Glomerular endothelial cell (primary cell): ENCODE measurements at places on chromosomes 16 and 17.

- no peak for DNase-seq
These were observed 113.0 kb downstream of the RBFOX3 start for GRCh38 chr17:79497777-79498348.

DNA sequence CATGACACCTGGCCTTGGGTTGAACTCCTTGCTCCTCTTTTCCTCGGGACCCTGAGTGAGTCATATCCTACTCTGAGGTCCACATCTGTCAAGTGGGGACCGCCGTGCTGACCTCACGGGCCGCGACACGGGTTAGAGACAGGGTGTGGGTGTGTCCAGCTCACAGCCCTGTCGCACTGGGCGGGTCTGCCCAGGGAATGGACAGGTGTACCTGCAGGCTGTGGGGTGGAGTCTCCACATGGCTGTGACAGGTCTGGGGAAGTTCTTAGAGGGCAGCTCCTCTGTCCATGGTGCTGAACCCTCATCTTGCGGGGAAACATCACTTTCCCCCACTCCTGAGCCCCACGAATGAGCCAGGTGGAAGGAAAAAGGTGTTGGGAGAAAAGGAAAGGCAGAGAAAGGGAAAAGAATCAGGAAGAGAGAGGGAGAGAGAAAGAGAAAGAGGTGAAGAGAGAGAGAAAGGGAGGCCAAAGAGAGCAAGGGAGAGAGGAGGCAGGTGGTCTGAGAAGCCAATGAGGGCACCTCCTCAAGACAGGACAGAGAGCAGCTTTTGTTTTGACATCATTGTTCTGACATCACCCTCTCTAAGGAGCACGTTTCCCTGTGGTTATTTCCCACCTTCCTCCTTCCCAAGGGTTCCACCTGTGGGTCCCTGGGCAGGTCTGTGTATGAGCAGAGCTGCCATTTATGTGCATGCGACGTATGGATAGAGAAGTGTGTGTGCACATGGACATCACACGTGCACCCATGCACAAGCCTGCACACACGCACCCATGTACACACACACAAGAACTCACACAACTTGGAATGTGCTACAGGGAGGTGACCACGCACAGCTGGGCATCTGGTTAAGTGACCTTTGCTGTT, 32.6 kb upstream of the CBFA2T3 start:
- DNase-seq, result no peak

DNA sequence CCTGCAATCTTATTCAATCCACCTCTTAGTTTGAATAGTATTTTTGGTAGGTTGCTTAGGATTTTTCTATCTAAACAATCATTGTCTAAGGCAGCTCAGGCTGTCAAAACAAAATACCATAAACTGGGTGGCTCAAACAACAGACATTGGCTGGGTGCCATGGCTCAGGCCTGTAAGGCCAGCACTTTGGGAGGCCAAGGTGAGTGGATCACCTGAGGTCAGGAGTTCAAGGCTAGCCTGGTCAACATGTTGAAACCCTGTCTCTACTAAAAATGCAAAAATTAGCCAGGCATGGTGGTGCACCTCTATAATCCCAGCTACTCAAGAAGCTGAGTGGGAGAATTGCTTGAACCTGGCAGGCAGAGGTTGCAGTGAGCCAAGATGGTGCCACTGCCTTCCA, 126.7 kb downstream of the CYLD start:
- no peak for DNase-seq

DNA sequence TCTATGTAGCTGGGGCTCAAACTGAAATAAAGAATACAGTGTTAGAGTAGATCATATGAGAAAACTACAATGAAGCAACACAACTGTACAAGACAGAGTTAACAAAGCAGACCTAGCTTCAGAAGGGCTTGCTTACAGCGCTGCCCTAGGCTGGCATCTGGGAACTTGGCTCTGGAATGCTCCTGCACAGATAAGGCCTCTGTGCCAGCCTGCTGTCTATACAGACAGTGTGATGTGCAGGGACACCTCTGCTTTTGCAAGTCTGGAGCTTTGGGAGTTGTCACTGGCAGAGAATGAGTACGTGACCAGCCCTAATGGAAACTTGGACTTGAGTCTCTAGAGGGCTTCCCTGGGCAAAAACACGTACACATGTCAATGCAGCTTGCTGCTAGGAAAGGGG, 32.1 kb upstream of the SLC38A8 start:
- DNase-seq, result no peak

DNA sequence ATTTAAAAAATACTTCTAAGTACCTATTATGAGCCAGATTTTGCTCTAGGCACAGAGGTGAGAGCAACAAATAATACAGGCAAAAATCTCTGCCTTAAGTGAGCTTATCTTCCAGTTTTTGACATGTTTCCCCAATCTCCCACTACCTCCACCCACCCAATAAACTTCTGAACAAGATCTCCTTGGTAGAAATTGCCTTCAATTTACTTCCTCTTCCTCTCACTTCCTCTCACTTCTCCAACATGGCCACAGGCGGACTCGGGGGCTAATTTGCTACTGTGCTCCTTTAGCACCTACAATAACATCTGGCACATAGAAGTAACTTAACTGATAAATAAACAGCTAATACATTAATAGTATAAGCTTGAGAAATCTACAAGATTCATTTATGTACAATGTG, 82.6 kb downstream of the CACNG1 start:
- no peak for DNase-seq

DNA sequence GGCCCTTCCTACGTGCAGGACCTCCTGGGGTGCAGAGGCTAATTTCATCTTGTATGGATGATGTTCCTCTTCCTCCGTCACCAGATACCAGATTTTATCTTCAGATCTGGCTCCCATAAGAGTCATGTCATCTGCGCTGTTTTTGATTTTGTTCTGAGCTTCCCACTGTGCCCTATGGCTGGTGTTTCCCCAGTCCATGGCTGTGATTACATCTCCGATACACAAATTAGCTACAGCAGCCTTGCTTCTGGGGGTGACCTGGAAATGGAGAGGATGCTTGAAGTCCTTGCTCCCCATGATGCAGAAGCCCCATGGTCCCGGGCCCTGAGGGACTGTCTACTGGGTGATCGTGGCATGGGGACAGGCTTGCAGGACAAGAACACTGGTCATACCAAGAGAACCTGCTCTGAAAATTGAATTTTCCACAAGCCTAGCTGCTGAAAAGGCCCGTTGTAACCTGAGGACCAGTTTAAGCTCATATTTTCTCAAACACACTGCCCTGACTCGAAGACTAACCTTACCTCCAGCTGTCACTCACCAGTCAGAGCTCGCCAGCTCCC, 69.0 kb downstream of the KCNJ12 start:
- DNase-seq, result no peak

- no peak for DNase-seq
These were observed 2.9 kb downstream of the SRSF2 start for GRCh38 chr17:76734080-76734840.

DNA sequence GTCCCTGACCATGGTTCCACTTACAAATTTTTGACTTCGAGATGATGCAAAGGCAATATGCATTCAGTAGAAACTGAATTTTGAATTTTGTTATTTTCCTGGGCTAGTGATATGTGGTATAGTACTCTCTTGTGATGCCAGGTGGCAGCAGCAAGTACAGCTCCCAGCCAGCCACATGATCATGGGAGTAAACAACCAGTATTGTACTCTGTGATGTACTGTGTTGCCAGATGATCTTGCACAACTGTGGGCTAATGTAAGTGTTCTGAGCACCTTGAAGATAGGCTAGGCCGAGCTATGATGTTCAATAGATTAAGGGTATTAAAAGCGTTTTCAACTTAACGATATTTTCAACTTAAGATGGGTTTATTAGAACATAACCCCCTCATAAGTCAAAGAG, 250.8 kb downstream of the STX8 start:
- DNase-seq, result no peak
